ENCODE measurements at places on chromosomes 16 and 17.

DNA sequence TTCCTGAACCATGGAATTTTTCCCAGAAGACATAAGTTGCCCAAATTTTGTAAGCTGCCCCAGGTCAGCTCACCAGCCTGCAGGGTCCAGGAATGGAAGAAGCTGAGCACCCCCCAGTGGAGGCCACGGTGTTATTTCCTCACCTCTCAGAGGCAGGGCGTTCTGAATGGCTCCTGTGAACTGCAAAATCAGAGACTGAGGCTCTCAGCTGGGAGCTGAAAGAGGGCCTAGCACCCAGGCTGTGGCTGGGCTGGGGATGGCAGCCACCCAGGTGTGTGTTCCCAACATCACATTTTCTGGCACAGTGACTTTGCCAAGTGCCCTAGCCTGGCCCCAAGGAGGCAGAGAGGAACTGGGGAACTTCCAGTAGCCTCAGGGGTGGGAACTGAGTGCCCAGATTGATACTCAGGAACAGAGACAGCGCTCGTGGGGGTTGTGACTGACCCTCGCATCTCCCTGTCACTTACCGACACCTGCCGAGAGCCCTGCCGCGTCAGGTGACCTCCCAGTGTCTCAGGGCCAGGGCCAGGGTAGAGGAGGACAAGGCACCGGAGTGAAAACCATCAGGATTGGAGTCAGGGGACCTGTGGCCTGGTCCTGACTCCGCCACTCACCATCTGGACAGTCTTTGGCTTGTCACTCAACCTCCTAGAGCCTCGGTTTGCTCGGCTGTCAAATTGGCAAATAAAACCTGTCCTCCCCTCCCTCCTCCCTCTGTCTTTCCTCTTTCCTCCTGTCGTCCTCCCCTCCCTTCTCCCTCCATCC is 11.3 kb downstream of the CACNG4 start:
- DNase-seq, result no peak

GRCh38 chr16:85046931-85047866 is 19.6 kb downstream of the KIAA0513 start:
- DNase-seq, result no peak

DNA sequence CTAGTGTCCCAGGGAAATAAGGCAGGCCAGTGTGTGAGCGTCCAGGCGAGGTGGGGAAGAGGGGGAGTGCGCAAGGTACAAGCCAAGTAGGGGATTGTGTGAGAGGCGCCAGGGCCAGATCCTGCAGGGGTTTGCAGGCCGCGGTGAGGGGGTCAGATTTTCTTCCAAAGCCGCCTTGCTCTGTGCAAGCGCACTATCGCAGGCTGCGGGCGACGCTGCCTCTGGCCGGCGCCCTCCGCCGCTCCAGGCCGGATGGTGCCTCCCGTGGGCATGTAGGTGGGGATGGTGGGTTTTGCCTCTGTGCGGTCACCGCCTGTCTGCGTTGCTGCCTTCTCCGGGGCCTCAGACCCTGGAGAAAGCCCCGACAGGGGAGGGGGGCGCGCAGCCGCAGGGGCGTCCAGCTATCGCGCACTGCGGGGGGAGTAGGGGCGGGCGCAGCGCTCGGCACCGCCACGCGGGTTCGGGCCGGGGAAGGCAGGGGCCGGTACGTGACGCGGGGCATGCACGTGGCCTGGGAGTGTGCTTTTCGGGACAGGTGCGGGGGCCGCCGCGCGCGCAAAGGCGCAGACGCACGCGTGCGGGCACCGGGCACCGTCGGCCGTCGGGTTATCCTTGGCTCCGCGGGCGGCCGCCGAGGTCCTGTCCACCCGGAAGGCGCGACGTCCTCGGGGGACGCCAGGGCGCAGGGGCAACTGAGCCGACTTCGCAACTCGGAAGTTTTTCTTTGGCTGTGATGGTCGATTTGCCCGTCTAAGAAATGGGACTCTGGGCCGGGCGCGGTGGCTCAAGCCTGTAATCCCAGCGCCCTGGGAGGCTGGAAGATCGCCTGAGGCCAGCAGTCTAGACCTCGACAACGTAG is 1.1 kb upstream of the HAPSTR1 start:
- DNase-seq, result no peak

GRCh38 chr16:11973070-11973469 is 3.5 kb upstream of the SNX29 start:
- DNase-seq, result no peak

- DNase-seq, result no peak
These were observed 4.7 kb downstream of the LITAFD start for GRCh38 chr16:8886593-8887430.

- no peak for DNase-seq
These were observed 11.2 kb downstream of the SPNS3 start for GRCh38 chr17:4444782-4445473.

- DNase-seq, result no peak
These were observed 11.4 kb downstream of the SPNS2 start for GRCh38 chr17:4509923-4510617.
